IMR-90 (cell line): ENCODE measurements at places on chromosomes 12 and 14.

- no peak for DNase-seq
Measured at GRCh38 chr14:71190770-71191374, 283.6 kb downstream of the PCNX1 start.

- peak; percentile 35 for DNase-seq
Measured at GRCh38 chr12:47990351-47991105, 13.7 kb downstream of the COL2A1 start.

- DNase-seq, result no peak
Measured at GRCh38 chr12:84218406-84218805, 694.2 kb downstream of the SLC6A15 start.

DNA sequence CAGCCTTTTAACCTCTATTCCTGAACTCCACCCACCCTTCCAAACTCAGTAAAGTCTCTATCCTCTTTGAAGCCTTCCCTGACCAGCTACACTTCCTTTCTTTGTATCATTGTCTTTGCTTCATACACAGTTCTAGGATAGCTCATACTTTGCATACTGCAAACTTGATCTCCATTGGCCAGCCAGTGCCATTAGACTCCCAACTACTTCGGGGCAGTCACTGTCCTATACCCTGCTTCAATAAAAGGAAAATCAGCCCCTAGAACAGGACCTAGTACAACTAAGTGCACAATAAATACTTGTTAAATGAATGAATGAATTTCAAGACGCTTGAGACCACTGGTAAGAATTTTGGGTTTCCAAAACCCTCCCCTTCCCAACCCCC, 521 bp upstream of the PIP4K2C start:
- no peak for DNase-seq
